ENCODE measurements at places on chromosomes 11 and 22.

DNA sequence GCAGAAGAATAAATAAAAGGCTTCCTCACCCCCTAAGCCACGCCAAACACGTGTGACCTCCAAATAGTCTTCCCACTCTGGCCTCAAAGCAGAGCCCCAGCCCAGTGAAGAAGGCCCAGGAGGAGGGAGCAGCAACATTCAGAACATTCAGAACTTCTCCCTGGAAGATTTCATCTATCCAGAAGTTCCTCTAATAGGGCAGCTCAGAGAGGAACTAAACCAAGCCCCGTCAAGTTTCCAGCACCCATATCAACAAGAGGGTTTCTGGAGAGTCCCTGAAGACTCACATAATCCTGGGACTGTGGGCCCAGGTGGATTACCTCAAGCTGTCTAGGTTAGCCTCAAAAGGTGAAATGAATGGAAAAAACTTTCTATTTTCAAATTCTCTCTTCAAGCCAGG lies 39.4 kb downstream of the PC start:
- no peak for DNase-seq

DNA sequence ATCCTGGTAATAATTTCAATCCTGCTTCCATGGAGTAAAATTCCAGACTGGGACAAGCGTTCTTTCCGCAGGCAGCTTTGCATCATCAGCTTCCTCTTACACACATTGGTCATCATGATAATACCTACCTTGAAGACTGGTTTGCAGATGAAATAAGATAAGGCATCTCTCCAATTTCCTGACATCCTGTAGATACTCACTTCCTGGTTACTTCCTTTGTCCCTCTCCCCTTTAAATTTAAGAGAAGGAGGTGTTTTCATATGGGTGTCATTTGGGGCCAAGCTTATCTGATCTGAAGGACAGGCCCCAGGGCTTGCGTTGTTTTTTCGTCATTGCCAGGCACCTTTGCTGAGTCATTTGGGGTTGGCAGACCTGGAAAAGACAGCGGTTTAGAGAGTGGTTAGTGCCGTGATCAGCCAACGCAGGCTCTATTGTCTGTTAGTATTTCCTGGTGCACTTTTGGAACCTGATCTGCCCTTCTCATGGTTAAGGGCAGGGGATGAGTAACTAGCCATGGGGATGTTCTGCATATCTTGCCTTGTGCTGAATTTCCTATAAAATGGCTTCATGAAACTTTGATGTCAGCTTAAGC lies 24.1 kb downstream of the GRAMD1B start:
- no peak for DNase-seq

- DNase-seq = no peak
These were observed 2.5 kb downstream of the CRKL start for GRCh38 chr22:20919718-20920117.

GRCh38 chr11:47928426-47928825 lies 51.9 kb upstream of the PTPRJ start:
- DNase-seq = no peak

- no peak for DNase-seq
These were observed 6.0 kb upstream of the KCNJ4 start for GRCh38 chr22:38461057-38461413.

- no peak for DNase-seq
These were observed 36.5 kb downstream of the RRAS2 start for GRCh38 chr11:14322510-14322909.

- peak; percentile 88 for DNase-seq
These were observed at the start of gene ZNRF3 for GRCh38 chr22:28882878-28883656. ZNRF3 (plus strand) TSS chr22:28883572; CDS start chr22:28883767, 195 bp downstream.

DNA sequence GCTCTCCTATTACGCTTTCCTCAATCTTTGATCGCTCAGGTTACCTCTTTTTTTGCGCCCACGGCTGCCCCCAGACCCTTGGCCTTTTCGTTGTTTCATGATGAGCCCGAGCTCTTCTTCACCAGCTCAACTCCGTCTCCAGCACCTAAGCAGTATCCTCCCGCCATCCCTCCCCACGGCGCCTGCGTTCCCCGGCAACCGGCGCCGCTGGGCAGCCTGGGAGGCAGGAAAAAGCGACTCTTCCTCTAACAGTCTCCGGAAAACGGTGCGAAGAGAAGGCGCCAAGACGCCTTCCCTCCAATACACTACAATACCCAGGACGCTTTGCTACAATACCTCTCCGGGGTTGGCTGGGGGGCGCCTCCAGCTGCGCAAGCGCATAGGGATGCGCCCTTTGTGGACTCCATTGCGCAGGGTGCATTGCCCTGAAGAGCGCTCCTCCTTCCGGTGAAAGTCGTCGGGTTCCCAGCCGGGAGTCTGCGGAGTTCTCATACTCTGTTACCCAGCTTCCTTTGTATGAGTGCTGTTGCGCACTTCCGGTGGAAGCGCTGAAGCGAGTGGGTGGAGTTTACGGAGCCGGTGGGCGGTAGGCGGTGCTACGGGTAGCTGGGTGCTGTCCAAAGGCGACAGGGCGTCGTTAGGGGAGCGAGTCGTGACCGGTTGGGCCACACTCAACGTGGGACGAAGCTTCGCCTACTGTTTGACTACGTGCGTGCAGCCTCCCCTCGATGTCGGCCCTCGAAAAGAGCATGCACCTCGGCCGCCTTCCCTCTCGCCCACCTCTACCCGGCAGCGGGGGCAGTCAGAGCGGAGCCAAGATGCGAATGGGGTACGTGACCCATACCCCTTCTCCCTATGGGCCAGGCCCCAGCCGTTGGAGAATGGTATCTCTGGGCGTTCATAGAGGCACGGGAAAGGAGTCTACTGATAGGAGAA lies at the start of the genes C2CD3 and PPME1:
Gene C2CD3 (minus strand): TSS at position 309 of the 936 bp plus-strand sequence. CDS start 210 bp downstream, at position 99.
Gene PPME1 (plus strand): TSS at position 596 of the 936 bp plus-strand sequence. CDS start 133 bp downstream, at position 729.
- peak; percentile 99 for DNase-seq

DNA sequence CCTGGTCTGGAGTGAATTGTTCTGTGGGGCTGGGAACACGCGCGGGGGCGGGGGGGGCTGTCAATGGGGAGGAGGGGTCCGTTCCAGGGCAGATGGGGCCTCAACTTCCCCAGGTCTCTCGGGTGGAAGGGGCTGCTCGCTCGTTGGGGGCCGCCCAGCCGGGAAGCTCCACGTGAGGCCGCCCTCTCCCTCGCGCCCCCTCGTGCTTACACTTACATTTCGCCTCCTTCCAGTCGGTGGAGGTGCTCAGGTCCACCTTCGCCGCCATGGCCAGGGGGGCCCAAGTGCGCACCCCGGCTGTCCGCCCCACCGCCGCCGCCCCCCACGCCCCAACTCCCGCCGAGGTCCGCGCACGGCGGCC lies 452 bp downstream of the MACROD1 start:
- no peak for DNase-seq

DNA sequence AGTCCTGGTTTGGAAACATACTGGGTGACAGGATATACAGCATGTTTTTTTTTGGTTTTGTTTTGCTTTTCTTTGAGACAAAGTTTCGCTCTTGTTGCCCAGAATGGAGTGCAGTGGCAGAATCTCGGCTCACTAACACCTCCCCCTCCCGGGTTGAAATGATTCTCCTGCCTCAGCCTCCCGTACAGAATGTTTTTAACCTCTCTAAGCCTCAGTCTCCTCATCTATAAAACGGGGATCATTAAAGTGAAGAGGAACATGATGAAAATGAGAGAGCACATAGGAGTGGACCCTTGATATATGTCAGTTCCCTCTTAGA lies 28.1 kb upstream of the SCARF2 start:
- no peak for DNase-seq

- DNase-seq = no peak
These were observed 7.0 kb downstream of the RIBC2 start for GRCh38 chr22:45420539-45420938.

DNA sequence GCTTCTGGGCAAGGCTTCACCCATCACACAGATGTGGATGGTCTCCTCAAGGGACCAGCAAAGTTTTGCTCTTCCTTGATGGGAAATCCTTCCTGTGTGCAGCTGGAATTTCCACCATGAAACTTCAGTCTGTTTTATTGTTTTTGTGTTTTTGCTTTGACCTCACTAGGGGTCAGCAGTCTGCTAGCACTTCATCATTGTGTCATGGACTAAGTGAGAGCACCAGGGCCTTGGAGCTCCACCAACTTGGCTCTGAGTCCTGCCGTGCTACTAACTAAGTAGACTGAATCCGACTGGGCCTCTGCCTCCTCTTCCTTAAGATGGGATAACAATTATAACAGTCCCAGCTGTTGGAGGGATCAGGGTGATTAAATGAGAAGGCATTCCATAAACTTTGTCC lies 305.8 kb upstream of the NCAM1 start:
- DNase-seq = no peak

DNA sequence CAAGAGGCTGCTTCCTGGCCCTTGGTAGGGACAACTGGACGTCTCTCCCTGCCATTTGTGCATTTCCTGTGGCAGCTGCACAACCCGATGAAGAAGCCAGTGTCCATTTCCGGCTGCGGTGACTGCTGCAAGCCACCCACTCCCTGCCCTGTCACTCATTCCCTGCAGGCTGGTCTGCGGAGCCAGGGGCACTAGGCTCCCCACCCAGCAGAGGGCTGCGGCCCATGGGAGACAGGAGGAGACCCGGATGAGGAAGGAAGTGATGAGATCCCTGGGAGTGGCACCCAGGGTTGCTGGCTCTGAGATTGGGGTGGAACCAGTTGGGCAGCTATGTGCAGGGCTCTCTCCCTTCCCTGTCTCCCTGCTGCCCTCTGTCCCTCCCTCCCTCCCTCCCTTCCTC lies 10.0 kb upstream of the MYRF start:
- no peak for DNase-seq

- no peak for DNase-seq
These were observed 134.0 kb downstream of the FAM76B start for GRCh38 chr11:95655536-95655935.
